ENCODE measurements at places on chromosomes 1 and 21.

DNA sequence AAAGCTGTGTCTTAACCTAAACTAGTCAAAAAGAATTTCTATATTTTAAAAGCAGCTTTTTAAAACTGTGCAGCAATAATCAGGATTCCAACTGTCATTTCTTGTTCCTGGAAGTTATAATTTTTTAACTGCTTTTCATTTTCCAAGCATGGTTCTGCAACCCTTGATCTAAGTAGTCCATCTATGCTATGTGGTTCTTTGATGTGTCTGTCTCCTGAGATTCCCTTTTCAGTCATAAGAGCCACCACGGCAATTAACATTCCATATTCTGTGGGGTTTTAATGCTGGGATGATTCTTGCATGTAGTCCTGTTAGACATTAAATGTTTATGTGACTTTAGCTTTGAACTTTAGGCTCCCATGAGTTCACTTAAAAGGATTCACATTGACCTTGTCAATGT is 220.4 kb downstream of the TPR start:
- DNase-seq, result no peak

DNA sequence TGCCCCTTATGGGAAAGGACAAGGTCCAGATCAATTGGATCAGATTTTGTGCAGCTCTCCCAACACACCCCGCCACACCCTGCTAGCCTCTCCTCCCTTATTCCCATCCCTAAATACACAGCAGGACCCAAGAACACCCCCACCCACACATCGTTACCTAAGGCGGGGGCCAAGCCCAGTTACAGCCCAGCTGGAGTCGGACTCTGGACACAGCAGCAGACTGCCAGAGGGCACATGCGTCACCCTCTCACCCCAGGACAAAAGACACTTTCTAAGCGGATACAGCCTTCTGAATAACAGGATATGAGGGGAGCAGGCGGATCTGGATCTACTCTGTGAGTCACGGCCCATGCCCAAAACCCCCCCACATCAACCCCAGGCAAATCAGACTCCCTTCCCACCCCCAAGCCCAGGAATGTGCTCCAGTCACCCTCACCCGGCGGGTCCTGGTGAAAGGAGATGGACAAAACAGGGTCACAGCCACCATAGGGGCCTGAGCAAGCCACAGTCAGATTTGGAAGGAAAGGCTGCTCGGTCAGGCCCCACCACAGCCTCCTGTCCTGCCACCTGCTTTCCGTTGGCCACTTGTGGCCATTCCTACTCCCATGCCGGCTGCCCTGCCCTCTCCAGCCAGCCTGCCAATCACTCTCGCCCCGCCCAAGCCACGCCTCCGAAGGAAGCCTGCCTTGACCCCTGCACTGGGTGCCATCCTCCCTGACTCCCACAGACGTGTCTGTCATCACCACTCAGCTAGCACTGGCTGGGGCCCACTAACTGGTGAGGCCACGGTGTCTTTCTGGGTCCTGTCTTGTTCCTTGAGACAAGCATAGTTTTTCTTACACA is 4.0 kb downstream of the S100A16 start:
- DNase-seq, result no peak

- no peak for DNase-seq
Measured at GRCh38 chr1:177744906-177745305, 225.0 kb downstream of the SEC16B start.

DNA sequence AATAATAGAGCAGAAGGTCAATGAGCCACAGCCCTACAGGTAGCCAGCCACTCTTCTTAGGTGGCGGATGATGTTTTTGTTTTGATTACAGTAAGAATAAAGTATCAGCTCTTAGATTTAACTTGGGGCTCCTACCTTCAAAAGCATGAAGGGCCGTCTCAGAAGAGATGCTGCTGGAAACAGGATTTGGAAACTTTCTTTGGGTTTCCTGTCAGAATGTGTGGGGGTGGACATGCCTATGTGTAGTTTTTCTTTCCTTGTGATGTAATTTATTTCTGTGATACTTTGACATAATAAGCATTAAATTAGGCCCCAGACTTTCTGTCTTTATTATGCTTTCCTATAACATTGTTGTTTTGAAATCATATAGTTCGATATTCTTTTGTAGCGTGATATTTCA is 1.5 kb downstream of the RAP1A start:
- peak; percentile 53 for DNase-seq

DNA sequence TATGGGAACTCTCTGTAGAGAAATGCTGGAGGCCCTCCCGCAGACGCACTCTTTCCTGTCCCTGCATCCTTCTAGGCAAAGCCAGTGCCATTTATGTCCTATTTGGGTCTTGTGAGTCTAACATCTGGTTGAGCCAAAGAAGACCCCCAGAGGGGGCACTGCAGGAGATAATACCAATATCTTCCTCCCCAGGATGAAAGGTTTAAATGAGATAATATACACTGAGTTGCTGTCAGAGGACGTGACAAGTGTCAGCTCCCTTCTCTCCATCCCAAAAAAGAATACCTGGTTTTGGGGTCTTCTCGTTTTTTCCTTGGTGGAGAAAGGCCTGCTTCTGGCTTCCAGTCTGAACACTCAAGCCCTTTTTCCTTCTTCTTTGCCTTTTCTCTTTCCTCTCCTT is 7.6 kb downstream of the TCEA3 start:
- DNase-seq, result no peak

- DNase-seq, result no peak
Measured at GRCh38 chr1:180181048-180181447, 26.4 kb downstream of the QSOX1 start.

GRCh38 chr1:183079712-183080388 is 56.6 kb downstream of the LAMC1 start:
- DNase-seq, result no peak

DNA sequence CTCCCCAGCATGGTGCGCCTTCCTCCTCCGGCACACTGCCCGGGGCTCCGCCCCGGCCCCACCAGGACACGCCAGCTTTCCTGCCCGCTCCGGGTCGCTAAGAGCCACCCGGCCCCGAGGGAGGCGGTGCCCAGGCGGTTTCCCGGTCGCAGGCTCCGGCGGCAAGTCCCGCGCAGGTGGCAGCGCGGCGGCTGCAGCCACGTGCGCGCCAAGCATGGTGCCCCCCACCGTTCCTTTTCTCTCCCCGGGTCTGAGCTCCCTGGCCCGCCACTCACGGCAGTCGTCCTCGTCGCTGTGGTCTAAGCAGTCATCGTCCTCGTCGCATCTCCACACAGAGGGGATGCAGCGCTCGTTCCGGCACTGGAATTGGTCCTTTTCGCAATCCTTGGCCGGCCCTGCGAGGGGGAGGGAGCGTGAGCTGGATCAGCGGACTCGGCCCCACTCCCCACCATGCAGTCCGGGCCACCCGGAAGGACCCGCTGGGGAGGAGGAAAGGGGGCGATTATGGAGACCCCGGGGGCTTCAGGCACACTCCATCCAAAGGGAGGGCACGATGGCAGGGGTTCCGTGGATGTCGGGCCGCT is 1.2 kb downstream of the LRP8 start:
- peak; percentile 69 for DNase-seq

DNA sequence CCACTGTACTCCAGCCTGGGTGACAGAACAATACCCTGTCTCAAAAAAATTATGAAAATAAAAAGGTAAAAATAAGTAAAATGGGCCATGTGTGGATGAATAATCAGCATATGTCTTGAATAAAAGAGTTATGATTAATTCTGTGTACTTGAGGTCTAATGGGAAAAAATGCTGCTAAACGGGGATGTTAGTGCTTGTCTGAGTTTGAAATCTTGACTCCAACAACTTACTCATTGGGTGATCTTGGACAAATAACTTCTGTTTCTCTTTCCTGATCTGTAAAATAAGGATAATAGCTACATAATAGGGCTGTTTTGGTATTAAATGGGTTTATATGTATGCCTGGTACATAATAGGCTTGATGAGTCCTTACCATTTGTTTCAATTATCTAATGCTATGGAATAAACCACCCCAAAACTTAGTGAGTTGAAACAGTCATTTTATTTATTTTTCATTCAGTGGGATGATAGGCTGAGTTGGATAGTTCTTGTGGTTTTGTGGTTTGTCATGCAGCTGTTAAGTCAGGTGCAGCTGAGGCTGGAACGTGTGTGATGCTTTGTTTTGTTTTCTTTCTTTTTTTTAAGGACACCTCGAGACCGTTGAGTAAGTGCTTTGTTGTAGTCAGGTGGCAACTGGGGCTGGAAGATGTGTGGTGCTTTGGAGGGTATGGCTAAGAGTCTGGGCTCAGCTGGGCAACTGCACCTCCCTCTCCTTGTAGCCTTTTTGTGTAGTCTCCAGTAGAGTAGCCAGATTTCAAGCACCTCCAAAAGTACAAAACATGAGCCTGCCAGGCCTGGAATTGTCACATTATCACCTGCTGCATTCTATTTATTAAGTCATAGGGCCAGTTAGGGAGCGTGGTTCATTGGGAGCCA is 4.9 kb downstream of the MDM4 start:
- peak; percentile 76 for DNase-seq

DNA sequence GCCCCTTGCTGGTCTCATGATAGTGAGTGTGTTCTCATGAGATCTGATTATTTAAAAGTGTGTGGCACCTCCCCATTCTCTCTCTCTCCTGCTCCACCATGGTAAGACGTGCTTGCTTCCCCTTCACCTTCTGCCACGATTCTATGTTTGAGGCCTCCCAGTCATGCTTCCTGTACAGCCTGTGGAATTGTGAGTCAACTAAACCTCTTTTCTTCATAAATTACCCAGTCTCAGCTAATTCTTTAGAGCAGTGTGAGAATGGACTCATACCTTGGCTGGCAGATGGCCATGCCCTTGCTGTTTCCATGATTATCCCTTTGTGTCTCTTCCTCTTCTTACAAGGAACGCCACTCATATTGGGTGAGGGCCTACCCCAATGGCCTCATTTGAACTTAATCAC is 40.3 kb downstream of the PSMG1 start:
- DNase-seq, result no peak

- no peak for DNase-seq
Measured at GRCh38 chr1:180234369-180235076, 4.5 kb downstream of the LHX4 start.

DNA sequence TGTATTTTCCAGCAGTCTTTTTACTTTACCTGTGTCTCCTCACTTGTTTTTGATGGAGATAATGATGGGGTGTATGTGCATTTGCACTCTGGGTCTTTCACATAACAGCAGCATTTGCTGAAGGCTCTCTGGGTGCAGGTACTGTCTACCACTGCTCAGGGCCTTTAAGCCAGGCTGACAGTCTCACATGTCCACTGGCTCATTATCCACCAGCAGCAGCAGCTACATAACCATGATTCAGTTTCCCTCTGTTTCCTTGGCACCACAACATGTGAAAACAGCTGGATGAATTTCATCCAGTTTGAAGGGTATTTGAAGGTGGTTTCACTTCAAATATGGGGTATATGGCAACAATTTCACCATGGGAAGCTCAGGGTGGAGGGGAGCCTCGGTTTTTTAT is 41.2 kb upstream of the ROR1 start:
- no peak for DNase-seq

GRCh38 chr1:30971496-30971895 is 62.9 kb upstream of the SDC3 start:
- no peak for DNase-seq

- no peak for DNase-seq
Measured at GRCh38 chr1:77489910-77490309, 192.5 kb downstream of the ZZZ3 start.

DNA sequence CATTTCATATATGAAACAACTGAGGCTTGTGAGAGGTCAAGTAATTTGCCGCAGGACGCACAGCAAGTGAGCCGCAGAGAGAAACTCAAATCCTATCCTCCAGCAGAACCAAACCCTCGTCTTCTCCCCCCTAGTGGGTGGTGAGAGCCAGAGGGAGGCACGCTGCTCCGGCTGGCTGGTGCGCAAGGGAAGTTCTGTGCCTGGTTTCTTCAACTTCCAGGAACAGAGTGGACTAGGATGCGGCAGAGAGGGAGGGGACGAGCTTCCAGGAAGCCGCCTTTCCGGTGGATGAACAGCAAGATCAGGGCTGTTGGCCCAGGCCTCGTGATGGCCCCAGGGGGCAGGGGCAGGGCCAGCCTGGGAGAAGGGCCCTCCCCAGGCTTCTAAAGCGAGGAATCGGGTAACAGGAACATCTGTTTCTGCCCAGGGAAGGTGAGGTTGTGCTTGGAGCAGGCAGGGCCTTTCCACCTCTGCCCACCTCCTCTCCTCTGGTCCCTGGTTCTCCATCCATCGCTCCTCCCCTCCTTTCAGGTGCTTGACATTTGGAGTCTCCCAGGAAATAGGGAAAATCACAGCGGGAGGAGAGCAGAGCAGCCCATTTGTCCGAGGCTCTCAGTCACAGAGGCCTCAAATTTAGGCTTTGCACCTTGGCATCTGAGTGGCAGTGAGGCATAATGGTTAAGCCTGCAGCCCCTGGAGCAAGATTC is 16.8 kb upstream of the PDIK1L start:
- DNase-seq, result no peak

DNA sequence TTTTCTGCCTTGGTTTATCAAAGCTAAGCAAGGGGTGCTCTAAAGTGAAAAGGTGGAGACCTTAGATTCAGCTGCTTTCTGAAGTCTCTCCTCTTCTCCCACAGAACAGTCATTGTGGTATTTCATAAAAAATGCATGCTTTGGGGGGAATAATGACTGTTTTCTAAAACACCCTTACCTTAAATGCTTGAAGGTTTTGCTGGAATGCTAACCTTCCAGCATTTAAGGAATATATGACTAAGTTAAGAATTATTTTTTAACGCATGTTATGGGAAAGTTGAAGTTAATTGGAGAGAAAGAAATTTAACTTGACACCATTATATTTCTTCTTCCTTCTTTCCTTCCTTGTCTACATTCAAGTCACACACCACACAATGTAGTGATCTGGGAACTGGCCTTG is 162.5 kb downstream of the ROR1 start:
- no peak for DNase-seq

DNA sequence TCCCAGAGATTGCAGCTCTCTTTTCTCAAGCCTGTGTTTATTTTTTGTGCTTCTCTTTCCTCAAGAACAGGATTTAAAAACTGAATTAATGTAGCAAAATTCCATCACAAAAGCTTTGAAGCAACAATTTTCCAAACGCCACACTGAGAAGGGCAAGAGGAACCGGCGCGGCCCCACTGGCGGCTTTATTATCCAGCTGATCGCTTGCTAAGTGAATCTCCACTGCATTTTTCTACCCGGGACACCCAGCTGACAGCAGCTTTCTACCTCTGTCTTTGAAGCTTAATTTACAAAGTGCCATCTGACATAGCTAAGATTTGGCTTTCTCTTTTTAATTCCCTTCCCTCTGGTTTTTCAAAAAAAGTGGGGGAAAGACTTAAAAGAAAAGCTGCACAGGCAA is 369.3 kb upstream of the C1orf174 start:
- DNase-seq, result no peak

- DNase-seq, result no peak
Measured at GRCh38 chr1:87220993-87221392, 107.7 kb upstream of the LMO4 start.

DNA sequence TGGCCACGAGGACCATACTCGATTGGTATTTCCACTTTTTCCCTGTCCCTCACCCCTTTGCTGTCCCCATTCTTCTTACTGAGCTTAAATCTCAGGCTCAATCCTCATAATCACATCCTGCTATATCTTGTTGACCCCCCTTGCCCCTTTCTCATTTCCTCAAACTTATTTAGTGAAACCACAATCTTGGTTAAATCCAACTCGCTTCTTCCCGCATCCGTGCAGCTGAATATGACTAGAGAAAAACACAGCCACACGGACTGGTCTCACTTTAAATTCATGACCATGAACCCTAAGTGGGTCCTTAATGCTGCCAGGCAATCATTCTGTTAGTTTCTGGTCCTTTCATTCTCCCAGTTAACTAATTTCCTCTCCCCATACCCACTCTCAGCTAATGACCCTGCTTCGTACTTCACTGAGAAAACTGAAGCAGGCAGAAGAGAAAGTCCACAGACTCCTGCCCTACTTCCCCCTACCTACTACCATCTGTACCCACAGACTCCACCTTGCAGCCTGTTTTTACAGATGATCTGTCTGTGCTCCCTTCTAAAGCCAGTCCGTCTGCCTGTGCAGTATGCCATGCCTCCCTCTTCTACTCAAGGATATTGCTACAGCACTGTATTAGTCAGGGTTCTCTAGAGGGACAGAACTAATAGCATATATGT is 96.8 kb upstream of the LMO4 start:
- DNase-seq, result no peak
